NCI-H1436 treated with DMSO at 0.1 percent for 48 hours (cell line): ENCODE measurements at places on chromosomes 5 and 9.

- no peak for DNase-seq
Observed at GRCh38 chr5:139079991-139080610, 118.1 kb downstream of the SIL1 start.

DNA sequence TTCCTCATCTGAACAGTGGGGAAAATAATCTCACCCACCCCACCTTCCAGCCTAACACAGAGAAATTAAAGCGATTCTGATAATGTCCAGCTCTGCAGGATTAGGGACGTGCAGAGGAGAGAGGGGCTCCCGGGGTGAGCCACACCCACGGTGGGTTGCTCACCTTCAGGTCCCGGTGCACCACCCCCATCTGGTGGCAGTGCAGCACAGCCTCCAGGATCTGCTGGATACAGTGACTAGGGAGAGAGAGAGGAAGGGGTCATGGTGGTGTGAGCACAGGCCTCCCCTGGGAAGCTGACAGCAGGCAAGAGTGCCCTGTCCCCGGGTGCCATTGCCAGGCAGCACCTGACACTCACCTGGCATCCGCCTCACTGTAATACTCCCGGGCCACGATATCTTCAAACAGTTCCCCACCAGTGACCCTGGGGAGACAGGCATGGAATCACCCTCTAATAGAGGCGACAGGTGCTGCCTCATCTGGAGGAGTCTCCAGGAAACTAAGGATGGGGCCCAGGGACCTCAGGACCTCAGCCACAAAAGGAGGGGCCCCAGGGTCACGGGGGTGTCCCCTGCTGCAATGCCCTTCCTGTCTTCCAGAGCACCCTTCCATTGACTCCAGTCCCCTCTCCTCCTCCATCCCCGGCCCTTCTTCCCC lies 33.0 kb downstream of the CAMK2A start:
- no peak for DNase-seq

DNA sequence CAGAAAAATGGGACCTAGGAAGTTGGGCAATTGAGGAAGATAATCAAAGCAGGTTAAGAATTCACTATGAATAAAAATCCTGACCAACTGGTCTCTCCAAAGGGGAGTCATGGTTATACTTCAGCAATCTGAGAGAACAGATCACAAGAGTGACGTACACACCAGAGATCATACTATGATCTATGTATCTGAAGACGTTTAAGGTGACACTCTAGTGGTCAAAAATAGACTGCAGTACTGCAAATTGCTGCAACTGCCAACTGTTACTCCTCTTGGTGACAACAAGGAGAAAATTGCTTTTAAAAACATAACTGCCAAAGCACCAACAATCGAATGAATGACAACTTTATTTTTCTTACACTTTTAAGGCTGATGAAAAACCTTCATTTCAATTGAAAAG lies 4.9 kb downstream of the AK6 start:
- DNase-seq, result no peak

GRCh38 chr9:129068990-129069861 lies 11.7 kb upstream of the DOLPP1 start:
- no peak for DNase-seq

DNA sequence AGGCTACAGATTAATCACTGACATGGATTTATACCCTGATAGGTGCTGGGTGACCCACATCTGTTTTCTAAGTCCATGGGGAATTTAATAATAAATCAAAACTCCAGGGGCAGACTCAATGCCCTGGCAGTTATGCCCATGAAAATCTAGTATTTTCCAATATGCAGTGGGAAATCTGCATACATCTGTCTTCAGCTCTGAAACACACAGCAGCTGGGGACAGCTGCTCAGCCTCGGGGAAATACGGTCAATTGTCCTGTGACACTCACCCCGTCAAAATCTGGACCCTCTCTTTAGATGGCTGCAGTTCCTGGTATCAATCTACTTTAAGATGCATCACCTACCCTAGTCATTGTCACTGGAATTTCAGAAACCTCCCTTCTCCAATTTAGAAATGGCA lies 12.7 kb upstream of the C1QTNF3 start:
- no peak for DNase-seq

DNA sequence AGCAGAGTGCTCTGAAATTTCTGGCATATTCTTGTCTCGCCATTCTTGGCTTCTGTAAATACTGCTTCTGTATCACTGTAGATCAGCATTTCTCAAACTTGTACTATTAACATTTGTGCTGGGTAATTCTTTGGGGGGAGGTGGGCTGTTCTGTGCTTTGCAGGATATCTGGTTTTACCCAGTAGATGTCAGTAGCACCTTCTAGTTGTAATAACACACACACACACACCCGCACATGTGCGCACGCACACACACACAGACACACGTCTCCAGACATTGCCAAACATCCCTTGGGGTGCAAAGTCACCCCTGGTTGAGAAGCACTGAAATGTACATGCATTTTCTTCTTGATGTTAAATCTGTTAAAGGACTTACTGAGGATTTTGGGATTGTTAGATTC lies 304.1 kb downstream of the MAT2B start:
- no peak for DNase-seq

DNA sequence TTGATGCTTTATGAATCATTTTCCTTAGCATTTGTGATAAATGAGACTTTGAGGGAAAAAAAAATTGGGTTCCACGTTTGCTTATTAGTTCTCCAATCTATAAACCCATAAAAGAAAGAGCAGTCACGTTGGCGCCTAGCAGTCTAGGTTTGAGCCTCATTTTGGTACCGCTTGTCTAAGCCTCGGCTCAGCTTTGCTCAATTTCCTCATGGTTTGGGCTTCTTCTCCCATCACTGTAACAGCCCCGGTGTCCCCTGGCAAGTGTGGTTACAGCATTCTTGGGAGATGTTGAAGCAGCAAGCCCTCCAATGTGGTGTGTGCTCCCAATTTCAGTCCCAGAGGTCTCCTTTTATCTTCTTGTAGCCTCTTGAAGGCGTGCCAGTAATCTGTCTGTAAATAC lies 578.4 kb downstream of the CDK5RAP2 start:
- DNase-seq, result no peak

DNA sequence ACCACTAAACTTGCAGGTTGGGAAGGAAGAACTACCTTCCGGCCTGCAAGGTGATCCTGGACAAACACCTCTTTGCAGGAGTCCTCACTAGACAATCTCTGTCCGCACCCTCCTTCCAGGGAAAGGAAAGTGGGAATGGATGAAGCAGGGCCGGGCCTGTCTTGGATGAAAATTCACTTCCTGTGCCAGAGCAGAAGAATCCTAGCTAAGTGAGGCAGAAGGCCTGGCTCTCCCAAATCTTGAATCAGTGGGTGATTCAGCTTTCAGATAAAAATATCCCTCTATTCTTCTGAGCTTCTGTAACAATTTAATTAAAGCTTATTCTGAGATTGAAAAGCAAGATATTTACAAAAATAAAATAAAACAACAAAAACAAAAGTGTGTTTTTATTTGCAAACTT lies 281.9 kb upstream of the TLE4 start:
- DNase-seq, result no peak

DNA sequence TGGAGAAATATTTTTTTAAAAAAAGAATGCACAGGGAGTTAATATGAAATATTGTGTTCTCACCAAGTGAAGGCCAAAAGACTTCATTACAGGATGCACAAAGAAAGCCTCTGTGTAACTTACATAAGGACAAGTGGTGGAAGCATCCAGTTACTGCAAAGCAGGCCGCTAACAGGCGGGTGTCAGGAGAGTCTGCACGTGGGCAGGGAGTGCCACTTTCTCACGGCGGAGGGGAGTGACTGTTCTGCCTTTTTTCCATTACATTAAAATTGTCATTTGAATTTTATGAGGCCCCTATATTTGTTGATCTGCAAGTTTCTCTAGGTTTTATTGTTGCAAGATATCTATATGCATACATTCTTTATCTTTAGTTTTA lies 28.1 kb upstream of the SPATA31E1 start:
- no peak for DNase-seq

DNA sequence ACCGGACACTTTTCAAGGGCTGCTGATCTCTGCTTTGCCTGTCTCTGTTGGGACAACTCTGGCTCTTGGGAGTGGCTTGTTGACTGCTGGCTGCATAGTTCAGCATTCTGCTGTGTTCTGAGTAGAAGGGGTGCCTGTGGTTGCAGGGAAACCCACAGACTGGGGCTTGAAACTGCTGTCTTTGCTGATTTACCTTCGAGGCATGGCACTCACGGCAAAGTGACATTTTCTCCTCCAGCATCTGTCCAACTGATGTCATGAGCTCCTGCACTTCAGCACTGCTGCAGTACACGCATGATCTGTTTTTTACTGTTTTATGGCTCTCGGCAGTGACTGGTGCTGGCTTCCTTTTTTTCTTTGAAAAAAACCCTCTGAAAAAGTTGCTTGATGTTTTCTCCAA lies 69.2 kb downstream of the SPATA31D1 start:
- DNase-seq, result no peak

- no peak for DNase-seq
Observed at GRCh38 chr9:99222416-99223270, 561 bp downstream of the SEC61B start.

DNA sequence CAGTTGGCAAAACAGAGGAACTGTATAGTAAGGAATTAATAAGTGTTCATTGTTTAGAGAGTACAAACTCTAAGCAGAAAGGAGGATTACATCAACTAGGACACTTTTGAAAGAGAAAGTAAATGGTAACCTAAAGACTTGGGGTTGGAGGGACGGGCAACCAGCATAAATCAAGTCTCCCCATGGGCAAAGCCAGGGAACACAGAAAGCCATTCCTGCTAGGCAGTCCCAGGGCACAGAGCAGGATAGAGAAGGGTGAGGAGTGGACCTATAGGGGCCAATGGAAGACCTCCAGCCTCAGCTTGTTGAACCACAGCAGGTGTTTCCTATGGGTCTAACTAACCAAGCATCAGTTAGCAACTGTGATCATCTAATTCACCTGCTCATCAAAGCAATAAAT lies 9.2 kb upstream of the ERAP1 start:
- no peak for DNase-seq

- DNase-seq, result no peak
Observed at GRCh38 chr9:126515001-126515872, 98.5 kb upstream of the LMX1B start.

DNA sequence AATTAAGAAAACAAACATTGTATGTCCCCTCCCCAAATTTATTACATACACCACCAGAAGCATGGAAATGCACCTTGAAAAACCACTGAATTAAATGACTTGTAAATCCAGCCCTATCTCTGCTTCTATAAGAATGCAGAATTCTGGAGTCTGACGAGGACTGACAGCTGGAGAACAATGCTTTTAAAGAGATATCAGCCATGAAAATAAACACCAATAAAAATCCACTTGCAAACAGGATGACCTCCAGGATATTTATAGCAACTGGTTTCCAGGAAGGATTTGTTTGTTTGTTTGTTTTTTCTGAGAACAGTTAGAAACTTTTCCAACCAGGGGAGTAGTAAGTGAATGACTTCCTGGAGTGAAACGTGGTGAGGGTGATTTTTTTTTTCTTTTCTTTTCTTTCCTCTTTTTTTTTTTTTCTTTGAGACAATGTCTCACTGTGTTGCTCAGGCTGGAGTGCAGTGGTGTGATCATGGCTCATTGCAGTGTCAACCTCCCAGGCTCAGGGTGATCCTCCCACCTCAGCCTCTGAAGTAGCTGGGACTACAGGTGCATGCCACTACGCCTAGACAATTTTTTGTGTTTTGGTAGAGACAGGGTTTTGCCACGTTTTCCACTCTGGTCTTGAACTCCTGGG lies 38.7 kb upstream of the SLC36A1 start:
- DNase-seq, result no peak
